M059J (cell line): ENCODE measurements at places on chromosomes 7 and 10. TPM values are rescaled to one million over a fixed set of nuclear protein-coding genes. Genes with fewer than 3 reads are reported as not detected.

DNA sequence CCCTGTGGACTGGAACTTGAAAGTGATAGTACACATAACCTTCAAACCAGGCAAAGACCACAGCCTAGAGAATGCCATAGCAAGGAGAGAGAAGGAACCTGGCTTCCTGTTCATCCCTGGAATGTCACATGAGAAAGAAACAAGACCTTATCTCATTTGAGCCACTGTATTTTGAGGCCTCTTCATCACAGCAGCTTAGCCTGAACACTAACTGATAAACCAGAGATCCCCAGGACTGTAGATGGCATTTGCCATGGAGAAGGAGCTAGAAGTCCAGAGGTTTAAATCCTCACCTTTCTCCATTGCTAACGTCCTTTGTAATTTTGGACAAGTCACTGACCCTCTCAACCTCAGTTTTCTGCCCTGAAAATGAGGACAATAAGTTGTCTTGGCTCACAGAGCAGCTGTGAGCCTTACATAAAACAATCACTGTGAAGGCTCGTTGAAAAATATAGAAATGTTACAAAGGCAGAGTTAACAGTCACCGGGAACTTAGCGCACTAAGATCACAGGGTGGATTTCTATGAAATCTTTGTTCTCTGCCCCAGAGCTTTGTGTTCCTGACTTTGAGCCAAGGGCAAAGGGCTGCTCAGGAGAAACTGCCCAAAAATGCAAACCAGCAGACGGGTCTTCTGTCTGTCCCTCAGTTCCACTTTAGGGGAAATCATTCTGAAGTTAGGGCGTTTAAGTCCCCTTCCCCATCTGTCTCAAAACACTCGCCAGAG, 197.0 kb downstream of the USP6NL start:
- no peak for DNase-seq

Gene CALHM1
- total RNA-seq = not detected in 2 replicates

DNA sequence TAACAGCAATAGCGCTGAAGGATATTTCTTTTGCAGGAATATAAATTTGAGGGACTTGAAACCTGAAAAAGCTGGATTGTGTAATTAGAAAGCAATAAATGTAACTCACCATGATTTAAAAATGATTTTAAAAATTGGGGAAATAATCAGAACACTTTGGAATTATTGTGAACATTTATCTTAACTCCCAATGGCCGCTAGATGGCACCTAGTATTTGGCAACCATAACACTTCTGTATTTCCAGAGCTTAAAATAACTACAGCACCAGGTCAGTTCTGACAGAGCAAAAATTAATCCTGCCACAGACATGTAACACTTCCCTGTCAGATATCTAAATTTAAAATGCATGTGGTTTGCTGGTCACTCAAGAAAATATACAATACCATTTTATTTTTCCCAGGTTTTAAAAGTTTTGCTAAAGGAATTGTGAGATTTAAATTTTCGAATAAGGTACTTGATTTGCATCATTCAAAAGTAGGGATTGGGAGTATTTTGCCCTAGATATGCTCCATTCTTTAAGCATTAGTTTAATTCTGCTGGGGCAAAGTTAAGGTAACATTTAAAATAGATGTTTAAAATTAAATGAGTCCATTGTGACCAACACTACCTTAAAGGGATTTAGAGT, 144.5 kb downstream of the PPP1R3A start:
- DNase-seq = peak; percentile 63

Gene CFAP58
- 1.0 and 2.9 TPM in 2 replicates for total RNA-seq

DNA sequence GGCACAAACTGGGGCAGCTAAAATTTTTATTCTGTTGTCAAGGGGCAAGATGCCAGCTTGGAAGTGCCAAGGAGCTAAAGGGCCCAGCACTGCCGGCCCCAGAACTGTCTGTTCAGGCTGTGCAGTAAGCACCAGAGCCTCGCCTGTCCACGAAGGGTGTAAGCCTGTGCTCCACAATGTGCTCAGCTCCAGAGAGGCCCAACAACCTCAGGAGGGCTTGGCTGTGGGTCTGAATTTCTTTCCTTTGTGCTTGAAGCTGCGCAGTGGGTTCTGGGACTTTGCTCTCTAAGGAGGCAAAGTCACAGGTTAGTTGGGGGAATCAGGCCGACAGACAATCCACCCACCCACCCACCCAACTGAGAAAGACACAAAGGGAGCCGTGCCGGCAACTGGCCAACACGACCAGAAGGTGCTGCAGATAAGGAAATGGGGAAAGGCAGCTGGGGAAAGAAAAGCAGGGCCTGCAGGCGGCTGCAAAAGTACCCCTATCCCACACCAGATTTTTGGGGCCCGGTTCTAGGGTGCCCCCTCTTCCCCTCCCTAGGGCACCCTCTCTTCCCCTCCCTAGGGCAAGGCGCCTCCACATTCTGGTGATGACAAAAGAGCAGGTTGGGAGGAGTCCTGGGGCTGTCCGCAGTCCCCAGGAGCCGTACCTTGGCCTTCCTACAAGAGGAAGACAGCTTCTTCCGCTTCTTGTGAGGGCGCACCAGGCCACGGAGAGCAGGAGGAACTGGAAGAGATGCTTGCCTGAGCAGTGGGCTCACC, 7.7 kb downstream of the DDX56 start:
- DNase-seq = no peak

DNA sequence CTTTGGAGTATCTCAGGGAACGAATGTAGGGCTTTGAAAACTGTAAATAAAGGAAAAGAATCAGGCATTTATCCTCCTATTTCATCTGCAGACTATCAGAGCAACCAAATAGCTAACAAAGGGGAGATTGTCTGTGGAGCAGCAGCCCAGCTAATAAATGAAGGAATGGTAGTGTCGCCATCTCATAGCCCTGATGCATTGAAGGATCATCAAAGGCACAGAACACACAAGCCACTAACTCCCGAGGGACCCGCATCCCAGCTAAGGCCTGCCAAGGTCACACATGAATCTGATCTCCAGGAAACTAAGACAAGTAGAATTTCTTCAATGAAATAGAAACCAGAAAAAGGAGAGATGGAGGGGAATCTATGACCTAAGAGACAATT, 38.2 kb downstream of the CALML5 start:
- DNase-seq = no peak

DNA sequence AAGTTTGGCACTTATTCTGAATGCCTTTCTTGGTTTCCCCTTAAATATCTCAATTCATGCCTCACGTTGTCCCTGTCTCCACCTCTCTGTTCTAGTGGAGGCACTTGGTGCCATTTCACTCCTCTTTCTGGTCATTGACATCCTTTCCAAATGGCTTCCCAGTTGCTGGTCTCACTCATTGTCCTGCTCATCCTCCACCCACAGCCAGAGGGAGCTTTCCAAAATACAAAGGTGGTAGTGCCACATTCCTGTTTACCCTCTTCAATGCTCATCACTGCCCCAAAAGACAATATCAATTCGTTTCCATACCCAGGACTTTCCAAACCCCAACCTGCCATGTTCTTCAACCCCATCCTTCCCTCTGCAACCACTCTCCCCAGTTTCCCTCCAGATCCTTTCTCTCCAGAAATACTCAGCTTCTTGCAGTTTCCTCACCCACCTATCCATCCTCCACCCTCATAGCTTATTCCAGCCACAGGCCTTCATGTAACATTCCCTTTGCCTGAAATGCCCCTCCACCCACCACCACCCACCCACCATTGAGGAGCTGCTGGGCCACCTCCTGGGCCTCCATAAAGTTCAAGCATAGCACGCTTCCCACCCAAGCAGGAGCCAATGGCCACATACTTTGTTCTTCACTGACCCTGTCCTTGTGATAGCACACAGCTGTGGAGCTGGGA, 63.1 kb upstream of the ADRB1 start:
- peak; percentile 9 for DNase-seq

- no peak for DNase-seq
Measured at GRCh38 chr7:87199700-87200450, 19.7 kb downstream of the TMEM243 start.

DNA sequence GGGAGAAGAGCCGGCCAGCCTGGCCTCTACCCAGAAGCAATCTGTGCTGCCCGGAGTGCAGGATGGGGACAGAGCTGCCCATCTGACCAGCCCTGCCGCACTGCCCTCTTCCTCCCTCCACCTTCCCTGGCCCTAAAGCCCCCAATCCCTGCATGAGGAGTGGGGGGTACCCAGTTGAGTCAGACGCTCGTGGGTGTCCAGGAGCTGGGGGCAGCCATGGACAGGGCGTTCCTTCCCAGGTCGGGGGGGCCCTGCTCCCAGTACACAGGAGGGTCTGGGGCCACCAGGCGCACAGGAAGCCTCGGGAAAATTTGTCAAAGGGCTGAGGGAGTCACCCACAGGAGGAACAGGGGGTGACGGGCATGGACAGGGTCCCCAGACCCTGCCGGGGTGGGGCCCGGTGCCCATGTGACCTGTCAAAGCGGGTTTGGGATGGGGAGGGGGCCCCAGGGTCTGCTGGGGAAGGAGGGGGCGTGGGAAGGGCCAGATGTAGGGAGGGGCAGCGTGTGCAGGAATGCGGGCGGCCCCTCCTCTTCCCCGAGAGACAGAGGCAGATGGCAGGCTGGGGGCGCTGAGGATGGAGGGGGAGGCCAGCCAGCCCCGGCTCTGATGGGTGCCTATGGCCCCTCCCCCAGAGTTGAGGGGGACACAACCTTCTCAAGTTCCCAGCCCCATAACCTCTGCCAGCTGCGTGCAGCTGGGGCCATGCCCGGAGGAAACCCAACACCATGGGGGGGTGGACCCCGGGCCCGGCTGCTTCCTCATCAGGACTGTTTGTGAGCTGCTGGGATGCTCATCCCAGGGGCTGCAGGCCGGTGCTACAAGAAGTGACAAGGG, 21.5 kb upstream of the GRIFIN start:
- no peak for DNase-seq

Gene ACSM6
- total RNA-seq = not detected in 2 replicates

Gene PWWP2B
- total RNA-seq = 1.2 and 5.3 TPM in 2 replicates

Gene GNG11
- 30.2 and 31.1 TPM in 2 replicates for total RNA-seq

DNA sequence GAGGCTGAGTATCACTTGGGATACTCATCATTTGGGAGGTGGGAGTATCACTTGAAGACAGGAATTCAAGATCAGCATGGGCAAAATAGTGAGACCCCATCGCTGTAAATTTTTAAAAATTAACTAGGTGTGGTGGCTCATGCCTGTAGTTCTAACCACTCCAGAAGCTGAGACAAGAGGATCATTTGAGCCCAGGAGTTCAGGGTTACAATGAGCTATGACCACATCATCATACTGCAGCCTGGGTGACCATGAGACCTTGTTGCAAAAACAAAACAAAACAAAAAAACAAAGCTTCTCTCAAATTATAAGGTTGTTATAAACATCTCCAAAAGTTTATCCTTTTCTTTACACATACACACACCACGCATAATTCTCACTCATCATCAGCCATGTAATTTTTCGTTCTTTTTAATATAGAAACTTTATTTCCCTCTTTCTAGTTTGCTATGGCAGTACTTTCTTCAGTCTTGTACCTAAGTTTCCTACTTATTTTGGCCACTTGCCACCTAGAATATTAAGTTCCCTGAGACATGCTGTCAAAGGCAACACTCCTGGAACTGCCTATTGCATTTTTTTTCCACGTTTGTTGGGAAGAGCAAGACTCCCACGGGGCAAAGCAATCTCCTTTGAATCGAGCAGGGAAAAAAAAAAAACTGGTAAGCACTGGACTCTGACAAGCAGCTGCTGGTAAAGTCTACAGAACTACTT, 37.1 kb downstream of the SKIDA1 start:
- DNase-seq = peak; percentile 10

Gene EBLN1
- total RNA-seq = 0.17 TPM in 1 of 2 replicates, not detected in the other

Gene TRPV5
- not detected in 2 replicates for total RNA-seq

Gene NUTM2B
- 0.10 and 0.32 TPM in 2 replicates for total RNA-seq

DNA sequence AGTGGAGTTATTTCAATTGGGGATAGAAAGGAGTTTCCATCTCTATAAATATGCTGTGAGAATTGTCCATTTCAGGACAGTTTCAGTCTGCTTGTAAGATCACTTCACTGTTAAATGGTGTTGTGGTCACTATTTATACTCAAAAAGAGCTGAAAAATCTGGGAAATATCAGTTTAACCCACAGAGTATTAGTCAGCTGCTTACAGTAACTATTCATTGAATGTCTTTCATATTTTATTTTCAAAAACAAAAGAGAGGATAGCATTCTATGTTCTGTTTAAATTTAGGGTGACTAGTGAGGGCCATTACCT, 85.4 kb upstream of the PLXDC2 start:
- peak; percentile 2 for DNase-seq

Gene LBX1
- not detected in 2 replicates for total RNA-seq

DNA sequence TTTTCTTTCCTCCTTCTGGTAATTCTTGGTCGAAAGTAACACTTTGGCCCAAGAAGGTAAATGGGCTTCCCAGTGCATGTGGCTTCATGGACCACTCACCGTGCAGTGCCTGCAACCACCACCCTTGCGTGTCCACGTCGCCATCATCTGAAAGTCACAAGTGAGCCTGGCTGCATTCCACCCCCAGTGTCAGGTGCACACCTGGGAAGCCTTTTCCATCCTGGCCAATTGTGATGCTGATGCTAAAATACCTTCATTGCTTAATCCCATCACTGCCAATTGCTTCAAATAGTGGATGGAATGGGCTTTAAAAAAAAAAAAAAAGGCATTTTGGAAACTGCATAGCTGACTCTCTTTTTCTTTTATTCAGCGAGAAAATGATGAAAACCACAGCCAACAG, 228.9 kb downstream of the ARHGAP21 start:
- no peak for DNase-seq
